ENCODE measurements at places on chromosomes 1 and 21. TPM values are rescaled to one million over a fixed set of nuclear protein-coding genes. Genes with fewer than 3 reads are reported as not detected.
A peak's percentile ranks its signal among the peaks of the same experiment; 100 is the strongest.

Gene DISP3
- 2.3 TPM for total RNA-seq

DNA sequence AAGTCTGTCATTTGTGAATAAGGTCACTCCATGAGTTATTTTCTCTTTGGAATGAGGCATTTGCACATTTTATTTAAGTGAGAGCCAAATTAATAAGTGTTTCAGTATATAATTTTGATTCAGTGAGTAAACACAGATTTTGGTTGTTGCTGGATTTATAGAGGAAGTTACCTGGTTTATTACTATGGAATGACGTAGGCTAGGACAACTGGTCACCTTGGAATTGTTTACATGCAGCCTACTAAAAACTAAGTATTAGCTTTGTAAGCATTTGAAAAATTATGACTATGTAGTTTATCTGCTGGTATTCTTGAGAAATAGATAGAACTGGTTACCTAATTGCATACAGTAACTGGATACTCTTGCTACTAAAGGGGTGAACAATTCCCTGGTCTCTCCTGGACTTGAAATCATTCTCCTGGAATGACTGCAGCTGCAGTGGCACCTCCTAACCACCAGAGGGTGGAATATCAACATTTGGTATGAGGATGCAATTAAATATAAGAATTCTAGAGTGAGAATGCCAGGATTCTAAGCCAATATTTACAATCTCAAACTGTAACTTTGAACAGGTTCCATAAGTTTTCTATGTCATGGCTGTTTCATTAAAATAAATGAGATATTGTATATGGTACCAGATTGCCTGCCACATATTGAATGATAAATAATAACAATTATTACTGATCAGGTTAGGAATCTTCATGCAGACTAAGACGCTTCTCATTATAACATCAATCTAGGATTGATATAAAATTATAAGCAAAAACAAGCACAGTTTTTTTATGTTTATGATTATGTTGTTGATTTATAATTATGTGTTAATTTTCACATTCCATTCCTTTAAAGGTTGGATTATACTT, 3.5 kb upstream of the KRTAP27-1 start:
- H3K27me3 ChIP-seq: no peaks in the 10 kb centered on the region
- H3K4me1 ChIP-seq: no peaks in the 10 kb centered on the region
- no peak overlapping the region for H3K4me3 ChIP-seq
- H3K27ac ChIP-seq: no peak overlapping the region
- peak; percentile 8 for DNase-seq
- H3K36me3 ChIP-seq: no peaks in the 10 kb centered on the region

Gene B3GALT5
- total RNA-seq: not detected

- no peak overlapping the region for H3K27ac ChIP-seq
- H3K4me3 ChIP-seq: no peak overlapping the region
- no peaks in the 10 kb centered on the region for H3K4me1 ChIP-seq
- no peaks in the 10 kb centered on the region for H3K27me3 ChIP-seq
Observed at GRCh38 chr21:19340303-19340702, 936.7 kb upstream of the TMPRSS15 start.

DNA sequence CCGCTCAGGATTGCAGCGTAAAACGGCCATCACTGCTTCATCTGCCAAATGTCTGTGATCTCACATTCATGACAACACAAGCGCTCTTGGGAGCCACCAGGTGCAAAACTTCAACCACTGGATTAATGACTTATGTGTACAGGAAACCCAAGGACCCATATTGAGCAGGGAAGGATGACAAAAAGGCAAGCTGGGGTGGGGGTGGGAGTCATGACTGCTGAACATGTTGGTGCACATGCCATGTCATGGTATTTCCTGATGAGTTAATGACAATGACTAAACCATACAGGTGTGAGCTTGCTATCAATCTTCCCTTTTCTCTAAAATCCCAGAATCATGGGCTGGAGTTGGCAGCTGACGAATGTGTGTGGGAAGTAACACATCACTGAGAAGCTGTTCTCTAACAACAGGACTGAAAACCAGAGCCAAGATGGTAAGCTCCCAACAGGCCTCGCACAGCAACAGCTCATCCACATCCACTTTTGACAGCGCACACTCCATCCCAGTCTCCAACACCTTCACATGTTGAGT, 3.1 kb upstream of the SH2D5 start:
- no peak overlapping the region for H3K4me3 ChIP-seq
- DNase-seq: no peak
- H3K4me1 ChIP-seq: peaks cover 25% of the 10 kb centered on the region
- H3K27me3 ChIP-seq: no peaks in the 10 kb centered on the region
- no peak overlapping the region for H3K27ac ChIP-seq
- H3K36me3 ChIP-seq: no peaks in the 10 kb centered on the region

Gene KRTAP12-3
- total RNA-seq: not detected

- no peaks in the 10 kb centered on the region for H3K27me3 ChIP-seq
- DNase-seq: no peak
- peaks cover 4% of the 10 kb centered on the region for H3K4me1 ChIP-seq
- no peaks in the 10 kb centered on the region for H3K36me3 ChIP-seq
- H3K27ac ChIP-seq: no peak overlapping the region
Observed at GRCh38 chr1:29201595-29202051, 19.9 kb upstream of the SRSF4 start.

- no peak for DNase-seq
- no peak overlapping the region for H3K4me3 ChIP-seq
- no peaks in the 10 kb centered on the region for H3K27me3 ChIP-seq
- H3K4me1 ChIP-seq: no peaks in the 10 kb centered on the region
Observed at GRCh38 chr1:77394166-77394565, 112.3 kb downstream of the AK5 start.

DNA sequence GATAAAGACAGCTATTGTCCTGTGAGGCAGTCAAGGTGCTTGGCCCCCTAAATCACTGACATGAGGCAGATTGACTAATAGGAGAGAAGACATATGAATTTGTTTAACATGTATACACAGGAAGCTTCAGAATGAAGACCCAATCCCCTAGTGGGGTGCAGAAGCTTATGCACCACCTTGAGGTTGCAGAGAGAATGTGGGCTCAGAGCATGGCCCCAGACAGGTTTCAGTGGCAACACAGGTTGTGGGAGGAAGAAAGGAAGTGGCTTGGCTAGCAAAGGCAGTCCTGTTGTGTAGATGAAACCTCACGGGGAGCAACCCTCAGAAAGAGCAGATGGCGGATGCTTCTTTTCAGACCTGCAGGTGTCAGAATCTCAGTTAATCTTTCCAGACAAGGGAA, 37.0 kb upstream of the PARP1 start:
- no peaks in the 10 kb centered on the region for H3K27me3 ChIP-seq
- peaks cover 23% of the 10 kb centered on the region for H3K4me1 ChIP-seq
- peak; percentile 74 for DNase-seq
- no peaks in the 10 kb centered on the region for H3K36me3 ChIP-seq

GRCh38 chr1:248757784-248758195, 2.2 kb upstream of the LYPD8 start:
- no peak overlapping the region for H3K4me3 ChIP-seq
- H3K27ac ChIP-seq: no peak overlapping the region
- DNase-seq: no peak
- H3K27me3 ChIP-seq: no peaks in the 10 kb centered on the region
- no peaks in the 10 kb centered on the region for H3K4me1 ChIP-seq

- no peak for DNase-seq
- H3K27ac ChIP-seq: peak overlapping the region; percentile 93
- peak overlapping the region; percentile 96 for H3K4me3 ChIP-seq
Observed at GRCh38 chr1:176206006-176206960, 803 bp downstream of the COP1 start.

GRCh38 chr1:11391886-11392285, 87.1 kb upstream of the DISP3 start:
- no peaks in the 10 kb centered on the region for H3K36me3 ChIP-seq
- DNase-seq: no peak
- H3K27ac ChIP-seq: no peak overlapping the region
- H3K4me1 ChIP-seq: no peaks in the 10 kb centered on the region
- peaks cover 2% of the 10 kb centered on the region for H3K27me3 ChIP-seq

Gene SPRR5
- not detected for total RNA-seq

DNA sequence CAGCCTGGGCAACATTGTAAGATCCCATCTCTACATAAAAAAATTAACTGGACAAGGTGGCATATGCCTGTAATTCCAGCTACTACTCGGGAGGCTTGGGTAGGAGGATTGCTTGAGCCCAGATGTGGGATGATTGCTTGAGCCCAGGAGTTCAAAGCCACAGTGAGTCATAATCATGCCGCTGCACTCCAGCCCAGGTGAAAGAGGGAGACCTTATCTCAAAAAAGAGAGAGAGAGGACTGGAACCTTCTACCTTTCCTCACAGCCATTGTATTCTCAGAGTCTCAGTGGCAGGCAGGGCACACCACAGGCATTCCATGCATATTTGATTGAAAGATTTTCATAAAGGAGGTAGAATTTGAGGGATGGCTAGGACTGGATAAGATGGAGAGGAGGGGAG, 78.4 kb downstream of the KIF14 start:
- H3K4me1 ChIP-seq: no peaks in the 10 kb centered on the region
- no peak overlapping the region for H3K27ac ChIP-seq
- H3K27me3 ChIP-seq: no peaks in the 10 kb centered on the region
- H3K4me3 ChIP-seq: no peak overlapping the region
- DNase-seq: no peak

Gene OR2G6
- total RNA-seq: 1.8 TPM

- H3K36me3 ChIP-seq: peaks cover 3% of the 10 kb centered on the region
- DNase-seq: no peak
- H3K4me1 ChIP-seq: no peaks in the 10 kb centered on the region
- H3K4me3 ChIP-seq: no peak overlapping the region
Observed at GRCh38 chr1:52913537-52913936, 8.0 kb downstream of the ECHDC2 start.

- no peaks in the 10 kb centered on the region for H3K36me3 ChIP-seq
- no peak overlapping the region for H3K27ac ChIP-seq
- DNase-seq: no peak
- no peak overlapping the region for H3K4me3 ChIP-seq
Observed at GRCh38 chr1:232183802-232184201, 446.1 kb downstream of the SIPA1L2 start.

Gene SEC22B
- total RNA-seq: 33.0 TPM

GRCh38 chr1:60277269-60277668, 203.7 kb upstream of the C1orf87 start:
- H3K4me1 ChIP-seq: no peaks in the 10 kb centered on the region
- no peak overlapping the region for H3K27ac ChIP-seq
- H3K27me3 ChIP-seq: no peaks in the 10 kb centered on the region
- no peak for DNase-seq
- no peaks in the 10 kb centered on the region for H3K36me3 ChIP-seq
- no peak overlapping the region for H3K4me3 ChIP-seq

- no peaks in the 10 kb centered on the region for H3K27me3 ChIP-seq
- DNase-seq: no peak
- H3K4me1 ChIP-seq: peaks cover 30% of the 10 kb centered on the region
- no peak overlapping the region for H3K27ac ChIP-seq
Observed at GRCh38 chr1:230187290-230187689, 120.3 kb downstream of the GALNT2 start.

GRCh38 chr1:164813776-164814175, 254.8 kb downstream of the PBX1 start:
- no peak overlapping the region for H3K4me3 ChIP-seq
- no peaks in the 10 kb centered on the region for H3K27me3 ChIP-seq
- H3K4me1 ChIP-seq: no peaks in the 10 kb centered on the region
- DNase-seq: no peak
- no peaks in the 10 kb centered on the region for H3K36me3 ChIP-seq

Gene CD1C
- 7.4 TPM for total RNA-seq

DNA sequence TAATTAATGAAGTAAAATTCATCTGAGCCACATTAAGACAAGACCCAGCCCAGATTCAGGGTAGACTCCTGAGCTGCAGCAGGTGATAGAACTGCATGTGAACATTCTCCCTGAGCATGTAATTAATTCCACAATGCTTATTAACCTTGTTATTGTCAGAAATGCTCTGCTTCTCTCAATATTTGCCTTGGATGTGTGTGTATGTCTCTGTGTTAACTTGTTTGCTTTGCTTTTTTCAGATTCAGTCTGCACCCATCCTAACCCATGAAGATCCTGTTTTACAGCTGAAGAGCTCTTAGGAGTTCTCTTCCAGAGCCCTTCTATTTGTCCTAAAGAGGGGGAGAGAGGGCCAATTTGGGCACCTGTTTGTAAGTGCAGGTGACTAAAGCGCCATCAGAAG, 143.2 kb upstream of the BMP8A start:
- H3K4me1 ChIP-seq: no peaks in the 10 kb centered on the region
- no peaks in the 10 kb centered on the region for H3K27me3 ChIP-seq
- no peak overlapping the region for H3K27ac ChIP-seq
- peaks cover 8% of the 10 kb centered on the region for H3K36me3 ChIP-seq
- DNase-seq: no peak

DNA sequence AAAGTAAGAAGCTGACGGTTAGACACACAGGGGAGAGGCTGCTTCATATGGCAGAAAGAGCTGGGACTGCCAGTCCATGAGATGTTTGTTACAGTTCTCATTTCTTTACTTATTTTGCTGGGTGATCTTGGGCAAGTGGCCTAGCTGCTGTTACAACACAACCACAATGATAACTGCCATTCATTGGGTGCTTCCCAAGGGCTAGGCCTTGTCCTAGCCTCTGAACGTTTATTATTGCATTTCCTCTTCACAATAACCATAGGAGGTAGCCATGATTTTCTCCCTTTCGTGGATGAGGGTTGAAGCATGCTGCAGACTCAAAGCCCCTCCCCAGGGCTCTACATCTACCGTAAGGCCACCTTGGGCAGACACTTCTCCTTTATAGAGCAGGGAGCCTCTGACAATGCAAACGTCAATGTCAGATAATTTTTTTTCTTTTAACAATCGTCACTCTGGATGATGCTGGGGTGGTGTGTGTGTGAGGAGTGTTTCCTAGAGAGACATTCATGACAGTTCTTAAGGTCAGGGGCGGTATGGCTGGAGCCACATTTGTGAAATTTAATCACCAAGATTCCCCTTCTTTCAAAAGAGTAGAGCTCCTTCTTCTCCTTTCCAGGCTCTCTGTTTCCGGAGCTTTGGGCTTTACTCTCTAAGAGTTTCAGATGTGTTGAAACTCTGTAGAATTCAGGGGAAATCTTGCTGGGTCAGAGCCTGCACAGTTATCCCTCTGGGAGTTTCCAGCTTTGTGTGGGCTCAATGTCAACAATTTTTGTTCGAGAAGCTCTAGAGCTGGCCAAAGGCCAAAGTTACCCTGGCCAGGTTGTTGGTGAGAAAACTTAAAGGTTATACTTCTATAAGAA, 138.5 kb upstream of the SGIP1 start:
- no peak overlapping the region for H3K4me3 ChIP-seq
- H3K4me1 ChIP-seq: peaks cover 37% of the 10 kb centered on the region
- no peaks in the 10 kb centered on the region for H3K36me3 ChIP-seq
- no peaks in the 10 kb centered on the region for H3K27me3 ChIP-seq

Data from B cell (primary cell).